RPMI7951 (cell line): ENCODE measurements at places on chromosomes 7 and 10. TPM values are rescaled to one million over a fixed set of nuclear protein-coding genes. Genes with fewer than 3 reads are reported as not detected.

PRLHR gene
- not detected in 2 replicates for total RNA-seq

PRPS1L1 gene
- total RNA-seq: not detected in 2 replicates

OR13A1 gene
- not detected in 2 replicates for total RNA-seq

CDHR1 gene
- not detected in 2 replicates for total RNA-seq

TACC2 gene
- total RNA-seq: 7.3 and 11.1 TPM in 2 replicates

- DNase-seq: no peak
These were observed 559.7 kb upstream of the LRRN3 start for GRCh38 chr7:110531186-110531585.

DNA sequence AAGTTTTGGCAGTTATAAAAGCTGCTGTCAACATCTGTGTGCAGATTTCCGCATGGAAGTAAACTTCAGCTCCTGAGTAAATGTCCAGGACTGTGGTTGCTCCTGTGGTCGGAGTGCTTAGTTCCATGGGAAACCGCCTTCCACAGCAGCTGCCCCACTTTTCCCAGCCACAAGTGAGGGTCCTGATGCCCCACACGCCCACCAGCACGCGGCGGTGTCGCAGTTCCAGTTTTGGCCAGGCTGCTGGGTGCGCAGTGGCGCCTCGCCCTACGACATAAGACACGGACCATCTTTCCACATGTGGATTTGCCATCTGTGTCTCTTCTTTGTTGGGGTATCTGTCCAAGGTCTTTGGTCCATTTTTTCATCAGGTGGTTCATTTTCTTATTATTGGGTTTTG, 167.1 kb downstream of the DIP2C start:
- no peak for DNase-seq

DNA sequence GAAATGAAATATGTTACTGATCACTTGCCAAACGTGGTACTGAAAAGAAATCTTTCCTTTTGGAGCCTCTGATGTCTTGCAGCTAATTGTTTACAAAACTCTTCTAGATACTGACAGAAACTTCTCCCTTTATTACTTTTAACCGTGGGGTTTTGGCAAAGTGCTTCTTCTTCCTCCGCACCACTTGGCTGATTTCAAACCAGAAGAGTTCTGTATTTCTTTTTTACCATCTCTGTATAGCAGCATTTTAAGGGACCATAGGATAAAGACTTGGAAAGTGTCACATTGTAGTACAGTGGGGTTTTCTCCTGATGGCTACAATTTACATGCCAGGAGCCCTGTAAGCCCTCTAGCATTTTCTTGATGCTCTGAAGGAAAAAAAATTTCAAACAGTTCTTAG, 21.9 kb upstream of the CREB5 start:
- DNase-seq: no peak

- no peak for DNase-seq
These were observed 49.5 kb downstream of the PRR15 start for GRCh38 chr7:29613100-29613499.

DNA sequence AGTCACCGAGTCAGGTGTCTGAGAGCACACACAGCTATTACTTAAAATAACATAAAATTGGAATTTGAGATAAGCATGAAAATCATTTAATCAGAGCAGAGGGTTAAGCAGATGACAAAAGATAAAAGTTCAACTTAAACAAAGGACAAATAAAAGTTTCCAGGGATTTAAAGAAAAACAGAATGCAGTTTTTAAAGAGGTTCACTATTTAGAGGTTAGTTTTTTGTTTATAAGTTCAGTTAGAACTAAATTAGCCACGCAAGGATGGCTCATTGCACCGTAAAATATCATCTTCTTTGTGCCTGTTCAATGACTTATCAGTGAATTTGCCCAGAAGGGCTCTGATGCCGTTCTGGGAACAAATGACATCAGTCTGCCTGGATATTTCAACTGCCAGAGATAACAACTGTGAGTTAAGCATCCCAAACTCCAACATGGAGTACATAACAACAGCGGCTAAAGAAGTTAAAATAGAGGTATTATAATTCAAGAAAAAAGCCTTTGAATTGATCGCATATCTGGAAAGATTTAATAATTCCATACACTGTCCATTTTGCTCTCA, 107.8 kb downstream of the ANK3 start:
- peak; percentile 18 for DNase-seq

GRCh38 chr7:20284003-20284770, 46.5 kb upstream of the ITGB8 start:
- DNase-seq: no peak

GRCh38 chr7:36944838-36945237, 220.5 kb upstream of the AOAH start:
- DNase-seq: no peak

GRCh38 chr7:54690050-54690443, 69.0 kb downstream of the SEC61G start:
- no peak for DNase-seq

DNA sequence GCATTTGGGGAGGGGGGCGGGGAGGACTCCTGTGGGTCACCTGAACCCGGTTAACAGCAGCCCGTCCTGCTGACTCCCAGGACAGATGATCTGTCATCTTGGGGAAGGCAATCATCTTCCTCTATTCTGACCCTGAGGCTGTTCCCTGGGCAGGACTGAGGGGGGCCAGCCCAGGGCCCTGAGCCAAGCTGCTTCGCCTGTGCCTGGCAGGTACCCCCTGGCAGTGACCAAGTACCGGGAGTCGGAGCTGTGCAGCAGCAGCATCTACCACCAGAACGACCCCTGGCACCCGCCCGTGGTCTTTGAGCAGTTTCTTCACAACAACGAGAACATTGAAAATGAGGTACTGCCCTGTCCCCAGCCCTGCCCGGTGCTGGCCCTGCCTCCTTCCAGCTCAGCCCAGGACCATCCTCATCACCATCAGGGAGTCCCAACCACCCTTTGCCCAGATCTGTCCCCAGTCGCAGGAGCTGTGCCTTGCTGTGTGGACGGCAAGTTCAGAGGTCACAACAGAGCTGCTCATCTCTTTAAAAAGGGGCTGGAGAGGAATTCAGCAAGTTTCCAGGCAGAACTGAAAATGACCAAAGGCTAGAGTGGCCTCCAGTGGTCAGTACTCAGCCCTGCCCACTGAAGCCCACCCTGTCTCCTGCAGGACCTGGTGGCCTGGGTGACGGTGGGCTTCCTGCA, 8.1 kb downstream of the AOC1 start:
- DNase-seq: no peak

DNA sequence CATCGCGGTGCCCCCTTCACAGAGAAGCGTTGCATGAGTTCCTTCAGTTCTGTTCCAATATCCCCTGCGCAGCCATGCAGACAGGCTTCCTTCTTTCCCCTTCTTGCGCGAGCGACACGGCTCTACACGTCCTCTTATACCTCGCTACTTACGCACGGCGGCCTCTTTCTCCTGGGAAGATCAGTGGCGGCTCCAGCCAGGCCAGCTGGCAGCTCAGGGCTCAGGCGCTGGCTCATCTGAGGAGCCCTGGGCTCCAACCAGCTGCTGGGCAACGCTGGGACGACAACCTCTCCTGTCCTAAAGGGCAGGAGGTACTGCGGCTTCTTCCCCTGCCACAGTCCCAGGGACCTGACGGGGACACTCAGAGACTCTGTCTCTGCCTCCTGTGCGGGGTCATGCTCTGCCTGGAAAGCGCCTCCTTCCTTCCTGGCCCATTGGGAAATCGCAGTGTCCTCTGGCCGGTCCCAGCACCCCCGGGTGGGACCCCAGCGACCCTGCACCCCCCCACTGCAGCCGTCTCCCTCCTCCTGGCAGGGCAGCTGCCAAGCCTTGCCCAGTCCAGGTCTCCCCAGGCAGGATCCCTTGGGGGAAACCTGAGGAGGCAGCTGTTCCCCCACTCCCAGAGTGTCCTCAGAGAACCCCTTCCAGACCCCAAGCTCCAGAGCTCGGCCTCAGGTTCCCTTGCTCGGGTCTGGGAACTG, 5.0 kb upstream of the FAM20C start:
- no peak for DNase-seq

DNA sequence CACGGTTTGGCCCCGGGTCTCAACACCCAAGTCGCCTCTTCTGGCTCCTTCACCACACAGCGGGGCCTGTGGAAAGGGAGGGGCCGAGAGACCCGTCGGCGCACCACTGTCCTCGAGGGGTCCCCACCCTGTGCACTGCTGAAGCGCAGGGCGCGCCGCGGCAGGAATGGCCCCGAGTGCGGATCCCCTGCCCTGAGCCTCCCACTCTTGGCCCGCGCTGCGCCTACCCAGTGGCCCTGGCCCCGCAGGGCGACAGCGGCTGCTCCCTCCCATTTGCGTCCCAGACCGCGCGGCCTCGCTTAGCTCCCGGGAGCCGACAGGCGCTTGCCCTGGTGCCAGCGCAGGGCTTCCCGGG, 2.1 kb upstream of the SFMBT2 start:
- DNase-seq: no peak

- DNase-seq: no peak
These were observed 7.2 kb downstream of the AKR1B1 start for GRCh38 chr7:134451656-134452055.

DNA sequence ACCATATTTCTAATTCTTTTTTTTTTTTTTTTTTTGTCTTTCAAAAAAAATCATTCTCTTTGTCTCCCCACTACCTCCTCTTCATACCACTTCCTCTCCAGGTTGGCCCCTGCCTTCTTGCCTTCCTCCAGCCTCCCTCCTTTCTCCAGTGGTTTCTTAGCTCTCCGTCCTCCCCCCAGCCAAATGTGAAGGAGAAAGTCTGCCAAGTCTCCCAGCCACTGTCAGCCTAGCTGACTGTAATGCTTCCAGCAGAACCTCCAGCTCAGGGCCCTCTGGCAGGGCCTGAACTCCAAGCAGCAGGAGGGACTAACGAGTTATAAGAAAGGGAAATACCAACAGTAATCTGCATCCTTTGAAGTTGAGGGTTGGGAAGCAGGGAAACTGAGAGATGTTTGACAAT, 35.5 kb upstream of the BICC1 start:
- DNase-seq: peak; percentile 76

DNA sequence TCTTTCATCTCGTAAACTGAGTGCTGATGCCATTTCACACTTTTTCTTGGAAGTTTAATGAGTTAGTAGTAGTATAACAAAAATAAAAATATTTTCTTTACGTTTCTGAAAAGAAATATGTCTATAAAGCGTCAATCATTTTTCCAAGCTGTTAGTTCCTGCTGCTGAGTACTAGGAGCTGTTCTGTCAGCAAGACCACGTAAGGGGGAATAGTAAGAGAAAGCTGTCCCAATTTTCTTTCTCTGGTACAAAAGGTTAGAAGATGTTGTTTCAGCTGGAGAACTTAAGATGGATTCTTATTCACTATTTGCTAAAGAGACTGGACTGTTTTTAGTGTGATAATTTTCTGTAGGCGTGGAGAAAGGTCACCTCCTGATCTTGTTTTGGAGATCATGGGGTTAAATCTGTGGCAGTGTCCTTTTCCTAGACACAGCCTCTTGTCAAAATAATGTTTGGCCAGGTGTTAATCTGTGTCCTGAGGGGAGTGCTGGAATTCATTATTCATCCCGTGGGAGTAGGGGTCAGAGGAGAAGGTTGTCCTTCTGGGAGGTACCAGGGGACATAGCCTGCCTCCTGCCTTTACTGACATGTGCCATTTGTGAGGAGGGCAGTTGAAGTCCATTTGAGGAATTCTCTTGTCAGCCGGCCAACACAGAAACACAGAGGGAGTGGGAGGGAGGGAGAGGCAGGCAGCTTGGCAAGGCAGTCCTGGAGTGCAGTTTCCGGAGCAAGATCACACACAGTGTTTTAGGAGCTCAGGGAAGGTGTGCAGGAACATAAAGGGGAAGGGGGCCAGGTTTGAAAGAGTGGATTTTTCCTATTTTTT, 368.7 kb downstream of the AUTS2 start:
- no peak for DNase-seq

DNA sequence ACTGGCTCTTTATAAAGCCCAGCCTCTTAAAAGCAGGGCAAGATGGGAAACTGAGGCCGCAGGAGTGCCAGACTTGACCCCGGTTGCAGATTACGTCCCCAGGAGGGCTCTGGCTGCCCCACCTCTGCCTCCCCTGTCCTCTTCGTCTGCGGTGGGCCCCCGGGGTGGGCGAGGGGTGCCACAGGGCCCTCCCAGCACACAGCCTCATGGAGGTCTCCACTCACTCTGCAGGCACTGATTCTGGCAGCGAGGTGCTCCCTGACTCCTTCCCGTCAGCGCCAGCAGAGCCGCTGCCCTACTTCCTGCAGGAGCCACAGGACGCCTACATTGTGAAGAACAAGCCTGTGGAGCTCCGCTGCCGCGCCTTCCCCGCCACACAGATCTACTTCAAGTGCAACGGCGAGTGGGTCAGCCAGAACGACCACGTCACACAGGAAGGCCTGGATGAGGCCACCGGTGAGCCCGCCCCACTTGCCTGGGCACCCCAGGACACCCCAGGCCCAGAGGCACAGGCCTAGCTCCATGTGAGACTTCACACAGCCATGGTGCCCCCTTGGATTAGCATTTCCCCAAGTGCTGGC, 39.4 kb upstream of the SLC29A3 start:
- no peak for DNase-seq

GRCh38 chr7:23135755-23136154, 30.2 kb downstream of the KLHL7 start:
- no peak for DNase-seq

GRCh38 chr7:94067047-94067446, 62.9 kb upstream of the BET1 start:
- no peak for DNase-seq

DNA sequence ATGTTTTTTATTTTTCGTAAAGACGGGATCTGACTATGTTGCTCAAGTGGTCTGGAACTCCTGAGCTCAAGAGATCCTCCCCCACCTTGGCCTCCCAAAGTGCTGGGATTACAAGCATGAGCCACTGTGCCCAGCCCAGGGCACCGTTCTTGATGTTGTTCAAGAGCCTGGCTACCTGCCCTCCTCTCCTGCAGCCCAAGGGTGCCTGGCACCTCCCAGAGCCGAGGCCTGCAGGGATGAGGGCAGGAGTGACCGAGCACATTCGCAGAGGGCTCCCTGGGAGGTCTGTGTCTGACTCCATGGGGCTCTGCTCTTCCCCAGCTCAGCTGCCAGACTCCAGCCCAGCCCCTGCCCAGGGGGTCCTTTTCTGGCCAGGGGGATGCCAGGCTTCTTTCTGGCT, 15.4 kb downstream of the SH2B2 start:
- no peak for DNase-seq

DNA sequence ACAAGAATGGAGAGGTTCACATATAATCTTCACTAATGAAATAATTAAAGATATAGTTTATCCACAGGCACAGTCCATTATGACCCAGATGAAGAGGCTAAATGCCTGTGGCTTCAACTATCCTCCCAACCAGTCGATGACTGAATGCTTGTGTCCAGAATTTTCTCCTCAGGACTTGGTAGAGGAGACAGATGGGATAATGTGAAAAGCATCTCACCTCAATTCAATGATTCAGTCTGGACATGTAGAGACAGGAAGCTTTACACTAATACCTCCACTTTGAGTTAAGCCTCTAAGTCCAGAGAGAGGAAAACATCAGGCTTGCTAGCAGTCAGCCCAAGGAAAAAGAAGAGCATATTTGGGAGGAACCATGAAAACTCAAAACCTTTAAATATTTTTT, 59.1 kb upstream of the COL1A2 start:
- peak; percentile 24 for DNase-seq
